HCEC 1CT (cell line): ENCODE measurements at places on chromosomes 7 and 10.

DNA sequence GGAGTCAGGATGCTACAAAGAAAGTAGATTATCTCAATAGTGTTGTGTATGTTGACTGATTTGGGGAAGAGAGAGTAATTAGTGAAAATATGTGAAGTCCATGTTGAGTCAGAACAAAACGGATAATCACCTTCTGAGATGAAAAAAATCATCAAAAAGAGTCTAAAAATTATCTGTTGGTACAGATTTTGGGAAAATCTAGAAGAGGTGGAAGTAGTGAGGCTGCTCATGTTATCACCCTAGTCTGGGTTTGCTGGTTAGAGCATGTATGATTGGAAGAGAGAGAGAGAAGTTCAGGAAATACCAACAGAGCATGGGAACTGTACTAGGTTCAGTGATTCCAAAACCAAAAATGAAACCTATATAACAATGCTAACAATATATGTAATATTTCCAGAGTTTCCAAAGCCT lies 12.3 kb downstream of the RPA3 start:
- no peak for DNase-seq

DNA sequence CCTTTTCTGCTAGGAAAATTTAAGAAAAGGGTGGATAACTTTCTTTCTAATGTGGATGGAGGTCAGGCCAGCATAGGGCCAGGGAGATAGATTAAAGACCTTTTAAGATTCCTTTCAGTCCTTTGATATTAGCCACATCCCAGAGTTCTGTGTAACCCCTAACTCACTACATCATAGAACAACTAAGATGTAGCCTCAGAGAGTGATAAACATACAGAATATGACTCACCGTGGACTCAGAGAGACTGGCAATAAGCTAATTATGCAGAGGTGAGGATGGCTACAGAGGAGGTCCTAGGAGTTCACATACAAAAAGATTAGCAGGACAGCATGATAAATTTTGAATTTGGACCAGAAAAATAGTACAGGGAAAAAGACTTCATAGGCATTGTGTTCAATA lies 141.0 kb downstream of the AOAH start:
- DNase-seq, result peak; percentile 67

GRCh38 chr10:92851003-92851402 lies 2.7 kb downstream of the EXOC6 start:
- no peak for DNase-seq

DNA sequence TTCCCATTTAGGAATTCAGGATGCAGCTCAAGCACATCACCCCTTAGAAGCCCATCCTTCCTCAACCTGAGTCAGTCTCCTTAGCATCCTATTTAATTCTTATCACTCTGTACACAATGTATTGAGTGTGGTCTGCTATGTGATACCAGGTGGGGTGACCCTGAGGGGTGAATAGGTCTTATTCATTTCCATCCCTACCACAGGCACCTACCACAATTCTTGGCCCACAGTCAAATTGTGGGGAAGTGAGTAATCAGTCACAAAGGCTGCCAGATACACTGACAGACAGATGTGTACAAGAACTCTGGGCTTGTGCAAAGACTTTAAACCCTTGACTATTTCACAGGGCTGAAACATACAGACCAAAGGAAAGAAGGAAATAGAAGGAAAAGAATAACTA lies 560.5 kb downstream of the PARD3 start:
- DNase-seq, result peak; percentile 63

- DNase-seq, result peak; percentile 40
These were observed 856 bp downstream of the ARHGAP21 start for GRCh38 chr10:24722676-24723385.

DNA sequence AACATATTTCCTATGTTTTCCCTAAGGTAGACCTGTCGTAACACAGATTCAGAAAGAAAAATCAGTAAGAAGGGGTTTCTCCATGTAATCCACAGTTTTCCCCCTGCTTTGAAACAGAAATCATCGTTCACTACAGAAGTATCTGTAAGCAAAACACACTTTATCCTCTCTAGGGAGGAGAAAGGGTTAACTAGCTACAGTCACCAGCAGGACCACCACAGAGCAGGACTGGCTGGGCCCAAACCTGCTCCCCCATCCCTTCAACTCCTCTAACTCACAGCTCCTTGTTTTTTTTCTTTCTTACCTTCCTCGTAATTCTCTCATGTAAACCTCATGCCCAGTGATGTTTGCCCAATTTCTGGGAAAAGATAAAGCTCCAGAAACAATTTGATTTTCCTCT lies 167.7 kb downstream of the RAPGEF5 start:
- no peak for DNase-seq

- DNase-seq, result no peak
These were observed 25.3 kb downstream of the CCDC6 start for GRCh38 chr10:59880971-59881510.

- DNase-seq, result no peak
These were observed 79.8 kb upstream of the PDE1C start for GRCh38 chr7:32150039-32150438.

GRCh38 chr10:80500572-80501380 lies 36.9 kb upstream of the SH2D4B start:
- DNase-seq, result no peak

- no peak for DNase-seq
These were observed 200.3 kb upstream of the PCLO start for GRCh38 chr7:83362871-83363550.

- DNase-seq, result no peak
These were observed 53.8 kb downstream of the RCC1L start for GRCh38 chr7:75019800-75020199.

DNA sequence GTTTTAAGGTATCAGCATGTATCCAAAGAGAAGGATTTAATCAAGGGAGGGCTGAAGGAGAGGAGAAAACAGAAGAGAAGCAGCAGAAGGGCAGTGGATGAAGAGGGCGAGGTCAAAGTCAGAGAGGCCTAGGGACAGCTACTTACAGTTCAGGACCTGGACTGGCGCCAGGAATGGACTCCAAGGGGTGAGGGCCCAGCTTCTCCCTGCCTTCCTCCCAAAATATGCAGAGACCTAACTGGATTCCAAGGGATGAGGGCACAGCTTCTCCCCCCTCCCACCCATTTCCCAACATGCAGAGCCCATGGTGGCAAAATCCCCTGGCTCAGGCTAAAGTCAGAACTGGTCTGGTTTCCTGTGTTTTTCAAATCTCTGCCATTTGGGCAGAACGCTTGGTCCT lies 3.4 kb upstream of the TCF7L2 start:
- no peak for DNase-seq

- DNase-seq, result peak; percentile 24
These were observed 2.0 kb downstream of the CUL1 start for GRCh38 chr7:148700661-148701064.

GRCh38 chr7:54995610-54996363 lies 23.0 kb upstream of the EGFR start:
- peak; percentile 66 for DNase-seq

DNA sequence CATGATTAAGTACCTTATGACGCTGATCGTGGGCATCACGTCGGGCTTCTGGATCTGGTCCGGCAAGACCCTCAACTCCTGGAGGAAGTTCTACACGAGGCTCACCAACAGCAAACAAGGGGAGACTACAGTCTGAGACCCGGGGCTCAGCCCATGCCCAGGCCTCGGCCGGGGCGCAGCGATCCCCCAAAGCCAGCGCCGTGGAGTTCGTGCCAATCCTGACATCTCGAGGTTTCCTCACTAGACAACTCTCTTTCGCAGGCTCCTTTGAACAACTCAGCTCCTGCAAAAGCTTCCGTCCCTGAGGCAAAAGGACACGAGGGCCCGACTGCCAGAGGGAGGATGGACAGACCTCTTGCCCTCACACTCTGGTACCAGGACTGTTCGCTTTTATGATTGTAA lies 2.5 kb downstream of the FZD1 start:
- DNase-seq, result no peak

DNA sequence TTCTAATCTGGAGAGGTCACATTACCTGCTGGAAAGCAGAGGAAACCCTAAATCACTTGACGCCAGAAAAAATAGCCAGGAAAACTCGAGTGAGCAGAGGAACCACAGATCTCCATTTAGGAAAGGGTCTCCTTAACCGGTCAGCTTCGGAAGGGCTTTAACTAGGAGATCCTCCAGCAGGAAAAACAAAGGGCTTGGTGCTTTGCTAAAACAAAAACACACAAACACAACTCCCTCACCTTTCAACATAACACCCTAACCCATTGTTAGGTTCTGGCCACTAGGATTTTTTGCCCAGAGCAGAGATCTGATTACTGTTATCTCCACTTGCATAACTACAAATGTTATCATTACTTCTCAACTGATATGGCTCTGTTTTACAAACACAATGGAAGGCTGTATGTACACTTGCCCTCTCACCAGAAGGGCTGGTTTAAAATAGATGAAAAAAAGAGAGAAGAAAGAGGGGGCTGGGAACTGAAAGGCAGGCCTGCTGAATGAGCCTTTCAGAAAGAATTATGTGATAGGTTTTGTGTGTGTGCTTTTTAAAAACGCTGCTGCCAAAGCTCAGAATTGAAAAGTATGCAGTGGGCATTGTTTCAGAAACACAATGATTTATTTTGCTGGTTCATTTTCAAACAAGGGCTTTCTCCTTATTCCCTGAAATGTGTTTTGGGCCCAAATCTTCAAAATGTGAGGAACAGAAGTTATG lies 161.5 kb downstream of the FGFR2 start:
- DNase-seq, result no peak

- DNase-seq, result no peak
These were observed 54.2 kb upstream of the FRMD4A start for GRCh38 chr10:14384915-14385314.

GRCh38 chr7:157523766-157524421 lies 187.1 kb downstream of the DNAJB6 start:
- no peak for DNase-seq

DNA sequence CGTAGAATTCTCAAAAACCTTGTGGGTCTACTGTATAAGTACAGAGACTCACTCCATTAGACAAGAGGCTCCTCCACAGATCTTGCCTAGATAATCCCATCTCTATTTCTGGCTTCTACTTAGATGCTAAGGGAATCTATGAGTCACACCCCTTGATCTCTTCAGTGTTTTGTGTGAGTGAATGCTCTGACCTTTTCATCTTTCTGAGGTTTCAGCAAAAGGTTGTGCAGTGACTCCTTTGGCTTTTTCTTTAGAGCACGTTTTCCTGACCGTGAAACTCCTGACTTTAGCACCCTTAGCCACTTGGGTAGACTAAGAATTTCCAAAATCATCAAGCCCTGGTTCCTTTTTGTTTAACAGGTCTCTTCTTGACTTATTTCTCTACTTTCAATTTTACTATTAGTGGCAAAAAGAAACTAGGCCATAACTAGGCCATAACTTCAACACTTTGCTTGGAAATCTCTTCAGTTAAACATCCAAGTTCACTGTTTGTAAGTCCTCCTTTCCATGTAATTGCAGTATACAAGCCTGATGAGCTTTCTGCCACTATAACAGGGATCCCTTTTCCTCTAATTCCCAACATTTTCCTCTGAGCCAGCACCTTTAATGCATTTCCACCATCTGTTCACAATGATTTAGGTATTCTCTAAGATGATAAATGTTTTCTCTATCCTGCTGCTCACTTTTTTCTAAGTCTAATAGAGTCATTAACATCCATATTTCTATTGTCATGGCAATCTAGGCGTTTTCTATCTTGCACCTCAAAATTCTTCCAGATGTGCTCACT lies 19.4 kb downstream of the COPG2 start:
- peak; percentile 77 for DNase-seq

- no peak for DNase-seq
These were observed 6.4 kb downstream of the ZSCAN25 start for GRCh38 chr7:99623091-99623693.

DNA sequence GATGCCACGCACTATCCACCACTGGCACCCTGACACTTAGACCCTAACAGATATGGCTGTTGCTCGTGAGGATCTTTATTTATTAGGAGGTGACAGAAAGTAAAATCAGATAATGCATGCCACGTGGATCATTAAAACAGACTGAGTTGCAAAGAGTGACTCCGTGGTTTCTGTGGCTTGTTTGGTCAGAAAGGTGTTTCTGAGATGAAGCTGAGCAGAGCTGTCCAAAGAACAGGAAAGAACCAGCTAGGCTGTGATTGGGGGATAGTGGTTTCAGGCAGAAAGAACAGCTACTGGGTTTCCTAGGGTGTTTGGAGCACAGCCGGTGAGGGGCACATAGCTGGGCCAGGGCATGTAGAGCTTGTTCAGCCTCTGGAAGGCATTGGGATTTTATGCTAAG lies 34.4 kb downstream of the CSGALNACT2 start:
- DNase-seq, result no peak

- no peak for DNase-seq
These were observed 445.5 kb upstream of the MKI67 start for GRCh38 chr10:128571745-128572144.

- DNase-seq, result peak; percentile 10
These were observed 567.0 kb downstream of the GFRA1 start for GRCh38 chr10:115706026-115706425.

GRCh38 chr7:55310287-55311025 lies 54.7 kb upstream of the LANCL2 start:
- DNase-seq, result no peak

GRCh38 chr7:25864943-25865751 lies 286.9 kb upstream of the NFE2L3 start:
- no peak for DNase-seq

DNA sequence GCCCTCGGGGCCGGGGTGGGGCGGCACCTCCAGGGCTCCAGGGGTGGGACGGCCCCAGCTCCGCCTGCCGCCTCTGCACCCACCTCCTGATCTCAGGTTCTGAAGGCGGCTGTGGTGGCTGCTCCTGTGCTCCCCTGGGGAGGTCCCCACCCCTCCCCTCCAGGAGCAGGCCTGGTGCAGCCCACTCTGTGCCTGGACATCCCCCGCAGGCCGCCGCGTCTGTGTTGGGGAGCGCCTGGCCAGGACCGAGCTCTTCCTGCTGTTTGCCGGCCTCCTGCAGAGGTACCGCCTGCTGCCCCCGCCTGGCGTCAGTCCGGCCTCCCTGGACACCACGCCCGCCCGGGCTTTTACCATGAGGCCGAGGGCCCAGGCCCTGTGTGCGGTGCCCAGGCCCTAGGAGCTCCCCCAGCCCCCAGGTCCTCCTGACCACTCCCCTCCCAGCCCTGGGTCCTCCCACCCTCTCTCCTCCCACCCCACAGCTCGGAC lies 5.5 kb downstream of the CYP2W1 start:
- DNase-seq, result no peak

GRCh38 chr7:7907306-7907705 lies 61.3 kb upstream of the GLCCI1 start:
- DNase-seq, result no peak

GRCh38 chr10:62972103-62972502 lies 155.9 kb upstream of the EGR2 start:
- DNase-seq, result peak; percentile 43

- DNase-seq, result no peak
These were observed 207.8 kb downstream of the DYNC1I1 start for GRCh38 chr7:95980167-95980566.

GRCh38 chr10:94496010-94496409 lies 49.6 kb upstream of the HELLS start:
- DNase-seq, result peak; percentile 13
